Osteoblast (primary cell): ENCODE measurements at places on chromosomes 16 and 17. TPM values are rescaled to one million over a fixed set of nuclear protein-coding genes. Genes with fewer than 3 reads are reported as not detected.

DNA sequence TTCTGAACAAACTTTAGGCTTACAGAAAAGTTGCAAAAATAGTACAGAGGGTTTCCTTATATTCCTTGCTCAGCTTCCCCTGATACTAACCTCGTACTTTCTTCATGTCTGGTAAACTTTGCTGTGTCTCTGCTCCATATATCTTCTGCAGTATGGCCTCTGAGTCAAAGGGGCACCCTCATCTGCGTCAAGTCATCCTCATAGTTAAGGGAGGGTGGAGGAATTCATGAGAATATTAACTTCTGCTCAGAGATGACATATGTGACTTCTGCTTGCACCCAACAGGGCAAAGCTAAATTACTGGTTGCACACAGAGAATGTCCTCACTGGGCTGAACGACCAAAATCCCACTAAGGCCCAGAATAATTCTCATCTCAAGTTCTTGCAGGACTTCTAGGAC, 4.3 kb upstream of the CCL7 start:
- H3K27ac ChIP-seq, result no peak overlapping the region
- no peaks in the 10 kb centered on the region for H3K27me3 ChIP-seq
- H3K36me3 ChIP-seq, result no peaks in the 10 kb centered on the region

DNA sequence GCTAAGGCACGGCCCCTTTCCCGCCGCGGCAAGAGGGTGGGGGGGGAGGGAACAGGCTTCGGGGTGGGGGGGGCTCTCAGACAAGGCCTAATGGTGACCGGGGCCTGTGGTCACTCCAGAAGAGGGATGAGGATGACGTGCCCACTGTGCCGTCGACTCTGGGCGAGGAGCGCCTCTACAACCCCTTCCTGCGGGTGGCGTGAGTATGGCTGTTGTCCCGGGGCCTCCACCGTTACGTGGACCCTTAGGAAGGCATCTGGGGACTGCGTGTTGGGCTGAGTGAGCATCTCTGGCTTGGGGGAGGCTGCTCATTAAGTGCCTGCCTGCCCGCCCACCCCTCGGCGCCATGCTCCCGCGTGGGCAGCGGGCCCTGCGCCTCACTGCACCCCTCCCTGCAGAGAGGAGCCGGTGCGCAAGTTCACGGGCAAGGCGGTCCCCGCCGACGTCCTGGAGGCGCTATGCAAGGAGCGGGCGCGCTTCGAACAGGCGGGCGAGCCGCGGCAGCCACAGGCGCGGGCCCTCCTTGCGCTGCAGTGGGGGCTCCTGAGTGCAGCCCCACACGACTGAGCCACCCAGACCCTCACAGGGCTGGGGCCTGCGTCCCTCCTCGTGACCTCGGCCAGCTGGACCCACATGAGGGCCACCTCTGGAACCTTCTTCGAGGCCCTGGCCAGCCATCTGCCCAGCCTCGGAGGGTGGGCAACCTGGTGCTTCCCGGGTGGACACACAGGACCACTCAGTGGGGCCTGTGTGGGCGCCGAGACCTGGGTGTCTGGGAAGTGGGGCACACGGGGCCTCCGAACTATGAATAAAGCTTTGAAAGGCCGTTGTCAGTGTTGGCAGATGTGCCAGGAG, 2.2 kb downstream of the HAGHL start:
- H3K4me1 ChIP-seq, result peaks cover 5% of the 10 kb centered on the region
- H3K4me3 ChIP-seq, result no peak overlapping the region
- peak; percentile 83 for DNase-seq
- no peaks in the 10 kb centered on the region for H3K27me3 ChIP-seq

GRCh38 chr16:24670623-24671454, 58.6 kb upstream of the TNRC6A start:
- peak overlapping the region; percentile 53 for H3K4me3 ChIP-seq
- peak; percentile 92 for DNase-seq
- H3K27me3 ChIP-seq, result no peaks in the 10 kb centered on the region
- H3K4me1 ChIP-seq, result peaks cover 25% of the 10 kb centered on the region

GRCh38 chr17:6439951-6440350, 4.3 kb upstream of the PIMREG start:
- no peak overlapping the region for H3K4me3 ChIP-seq
- H3K27ac ChIP-seq, result no peak overlapping the region
- H3K36me3 ChIP-seq, result no peaks in the 10 kb centered on the region
- H3K4me1 ChIP-seq, result peaks cover 16% of the 10 kb centered on the region
- H3K27me3 ChIP-seq, result peaks cover 26% of the 10 kb centered on the region

The KRTAP9-8 gene
- total RNA-seq, result not detected in 2 replicates
